T-cell (primary cell): ENCODE measurements at places on chromosomes 6 and 20.
A peak's percentile ranks its signal among the peaks of the same experiment; 100 is the strongest.

DNA sequence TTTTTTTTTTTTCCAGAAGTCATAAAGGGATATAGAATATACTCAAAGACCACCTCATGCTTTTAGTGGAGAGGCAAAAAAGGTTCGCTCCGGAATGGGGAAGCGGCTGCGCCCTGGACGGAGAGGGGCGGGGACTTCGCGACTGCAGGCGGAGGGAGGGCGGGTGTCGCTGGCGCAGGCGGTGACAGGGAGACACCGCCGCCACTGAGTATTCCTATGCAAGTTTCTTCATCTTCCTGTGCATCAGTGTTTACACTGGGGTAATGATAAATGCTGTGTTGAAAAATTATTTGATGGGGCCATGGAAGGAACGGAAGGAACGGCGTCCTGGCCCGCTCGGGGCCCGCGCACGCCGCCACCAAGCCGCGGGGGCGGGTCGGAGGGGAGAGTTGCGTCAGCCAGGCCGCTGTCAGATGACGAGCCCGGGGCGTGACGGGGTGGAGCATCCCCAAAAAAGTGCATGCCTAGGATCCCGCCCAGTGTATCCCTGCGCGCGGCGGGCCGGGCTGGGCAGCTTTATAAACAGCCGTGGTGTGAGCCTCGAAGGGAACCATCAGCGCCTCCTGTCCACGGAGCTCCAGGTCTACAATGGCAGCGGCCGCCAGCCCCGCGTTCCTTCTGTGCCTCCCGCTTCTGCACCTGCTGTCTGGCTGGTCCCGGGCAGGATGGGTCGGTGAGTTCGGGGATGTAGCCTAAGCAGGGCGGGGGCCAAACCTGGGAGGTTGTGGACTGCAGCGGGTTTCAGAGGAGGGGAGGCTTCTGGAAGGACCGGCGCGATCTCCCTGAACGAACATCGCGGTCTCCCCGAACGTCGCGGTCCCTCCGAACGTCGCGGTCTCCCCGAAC is at the start of gene ULBP1:
Gene ULBP1, plus strand, starts transcription at position 482 of the 846 bp plus-strand sequence. Its CDS starts 107 bp downstream, at position 589.
- peak; percentile 79 for DNase-seq
- H3K27ac ChIP-seq, result no peak within 1 kb of the TSS
- peaks cover 6% of the 10 kb centered on the region for H3K27me3 ChIP-seq
- H3K4me1 ChIP-seq, result peaks cover 8% of the 10 kb centered on the region
- peak within 1 kb of the TSS; percentile 52 for H3K4me3 ChIP-seq
- H3K36me3 ChIP-seq, result no peaks in the 10 kb centered on the region

DNA sequence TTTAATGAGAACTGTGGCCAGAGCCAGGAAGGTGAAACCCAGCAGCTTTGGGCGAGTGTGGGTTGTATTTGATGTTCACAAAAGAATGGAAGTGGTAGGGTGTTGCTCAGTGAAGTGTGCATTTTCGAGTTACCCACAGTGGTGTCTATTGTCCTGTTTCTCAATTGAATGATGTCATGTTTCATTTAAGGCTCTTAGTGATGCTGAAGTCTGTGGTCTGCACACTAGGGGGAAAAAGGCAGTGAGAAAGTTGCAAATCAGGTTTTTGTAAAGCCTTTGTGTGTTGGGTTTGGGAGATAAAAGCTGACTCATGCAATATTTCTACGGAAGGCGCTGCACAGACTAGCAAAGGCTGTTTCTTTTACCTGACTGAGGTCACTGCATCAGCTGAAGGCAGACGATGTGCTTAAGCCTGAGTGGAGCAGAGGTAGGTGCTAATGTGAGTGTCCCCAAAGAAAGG is 121.1 kb downstream of the PLEKHG1 start:
- no peaks in the 10 kb centered on the region for H3K4me1 ChIP-seq
- no peak for DNase-seq
- no peak overlapping the region for H3K4me3 ChIP-seq
- no peaks in the 10 kb centered on the region for H3K27me3 ChIP-seq

DNA sequence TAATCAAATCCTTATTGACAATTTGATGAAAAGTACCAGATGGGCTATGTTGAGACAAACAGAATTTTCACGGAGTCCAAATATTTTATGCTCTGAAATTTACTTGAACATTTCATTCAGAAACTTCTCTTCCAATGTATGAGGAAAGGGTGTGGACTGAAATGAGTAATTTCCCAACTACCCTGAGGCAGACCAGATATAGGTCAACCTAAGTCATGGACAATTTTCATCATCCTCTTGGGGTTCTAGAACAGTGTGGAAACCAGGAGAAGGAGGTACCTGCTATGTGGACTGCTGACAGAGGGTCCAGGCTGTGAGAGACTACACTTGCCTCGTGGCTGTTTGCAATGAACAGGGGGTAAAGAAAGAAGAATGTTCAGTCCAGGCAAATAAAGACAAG is 323.0 kb downstream of the ESR1 start:
- H3K4me1 ChIP-seq, result no peaks in the 10 kb centered on the region
- no peaks in the 10 kb centered on the region for H3K27me3 ChIP-seq
- no peak overlapping the region for H3K4me3 ChIP-seq
- no peak overlapping the region for H3K27ac ChIP-seq
- no peak for DNase-seq

GRCh38 chr6:5163247-5163646 is 78.1 kb downstream of the PPP1R3G start:
- no peak overlapping the region for H3K27ac ChIP-seq
- DNase-seq, result no peak
- no peaks in the 10 kb centered on the region for H3K27me3 ChIP-seq
- no peaks in the 10 kb centered on the region for H3K4me1 ChIP-seq
- H3K4me3 ChIP-seq, result no peak overlapping the region

DNA sequence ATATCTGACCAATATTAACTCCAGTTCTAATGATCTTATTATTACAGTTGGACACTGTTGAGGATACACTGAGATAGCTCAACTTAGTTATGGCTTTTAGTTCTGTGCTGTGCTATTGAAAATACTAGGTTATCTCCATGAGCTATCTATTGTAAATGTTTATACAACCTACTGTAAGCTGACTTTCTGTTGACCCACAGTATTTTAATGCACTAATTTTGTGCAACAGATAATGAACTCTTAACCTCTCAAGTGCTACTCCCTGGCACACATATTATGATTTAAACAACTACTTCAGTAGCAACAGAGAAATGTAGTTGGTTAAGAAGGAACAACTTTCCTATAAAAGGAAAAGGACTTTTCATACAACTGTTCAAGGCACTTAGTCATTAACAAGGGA is 5.2 kb upstream of the MMS22L start:
- H3K36me3 ChIP-seq, result no peaks in the 10 kb centered on the region
- no peak overlapping the region for H3K4me3 ChIP-seq
- no peak for DNase-seq
- H3K27me3 ChIP-seq, result no peaks in the 10 kb centered on the region
- H3K4me1 ChIP-seq, result peaks cover 2% of the 10 kb centered on the region

DNA sequence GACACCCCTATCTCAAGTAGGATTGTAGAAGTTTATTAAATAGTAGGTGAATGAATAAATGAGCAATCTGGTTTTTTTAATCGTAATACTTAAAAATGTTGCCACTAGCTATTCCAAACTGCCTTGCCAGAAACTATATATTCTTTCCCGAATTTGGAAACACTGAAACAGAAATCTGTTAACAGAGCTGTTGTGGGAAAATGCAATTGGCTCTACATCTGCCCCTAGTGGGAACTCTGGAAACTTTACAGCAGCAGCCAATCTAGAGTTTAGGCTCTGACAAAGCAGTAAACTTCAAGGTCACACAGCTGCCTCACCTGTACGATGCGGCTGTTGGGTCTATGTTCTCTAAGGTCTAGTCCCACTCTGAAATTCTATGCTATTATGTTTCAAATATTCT is 41.7 kb downstream of the SYNE1 start:
- H3K36me3 ChIP-seq, result no peaks in the 10 kb centered on the region
- no peaks in the 10 kb centered on the region for H3K27me3 ChIP-seq
- no peak overlapping the region for H3K4me3 ChIP-seq
- DNase-seq, result no peak
- H3K27ac ChIP-seq, result no peak overlapping the region

DNA sequence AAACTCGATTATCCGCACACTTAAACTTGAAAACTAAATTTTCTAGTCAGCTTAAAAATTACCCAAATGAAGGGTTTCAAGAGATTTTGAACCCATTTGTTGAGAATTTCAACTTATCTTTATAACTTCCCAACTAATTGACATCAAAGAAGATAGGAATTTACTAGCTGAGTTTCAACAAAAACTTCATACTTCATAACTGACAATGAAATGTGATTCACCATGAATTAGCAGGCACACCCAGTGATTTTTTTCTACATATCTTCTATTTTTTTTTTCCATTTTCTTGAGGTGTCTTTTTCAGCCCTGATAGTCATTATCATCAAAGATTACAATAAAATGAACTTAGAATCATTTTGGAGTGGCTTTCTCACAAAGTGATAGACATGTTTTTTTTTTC is 26.7 kb downstream of the TNFAIP3 start:
- H3K27ac ChIP-seq, result no peak overlapping the region
- no peaks in the 10 kb centered on the region for H3K27me3 ChIP-seq
- H3K36me3 ChIP-seq, result no peaks in the 10 kb centered on the region
- H3K4me3 ChIP-seq, result no peak overlapping the region

DNA sequence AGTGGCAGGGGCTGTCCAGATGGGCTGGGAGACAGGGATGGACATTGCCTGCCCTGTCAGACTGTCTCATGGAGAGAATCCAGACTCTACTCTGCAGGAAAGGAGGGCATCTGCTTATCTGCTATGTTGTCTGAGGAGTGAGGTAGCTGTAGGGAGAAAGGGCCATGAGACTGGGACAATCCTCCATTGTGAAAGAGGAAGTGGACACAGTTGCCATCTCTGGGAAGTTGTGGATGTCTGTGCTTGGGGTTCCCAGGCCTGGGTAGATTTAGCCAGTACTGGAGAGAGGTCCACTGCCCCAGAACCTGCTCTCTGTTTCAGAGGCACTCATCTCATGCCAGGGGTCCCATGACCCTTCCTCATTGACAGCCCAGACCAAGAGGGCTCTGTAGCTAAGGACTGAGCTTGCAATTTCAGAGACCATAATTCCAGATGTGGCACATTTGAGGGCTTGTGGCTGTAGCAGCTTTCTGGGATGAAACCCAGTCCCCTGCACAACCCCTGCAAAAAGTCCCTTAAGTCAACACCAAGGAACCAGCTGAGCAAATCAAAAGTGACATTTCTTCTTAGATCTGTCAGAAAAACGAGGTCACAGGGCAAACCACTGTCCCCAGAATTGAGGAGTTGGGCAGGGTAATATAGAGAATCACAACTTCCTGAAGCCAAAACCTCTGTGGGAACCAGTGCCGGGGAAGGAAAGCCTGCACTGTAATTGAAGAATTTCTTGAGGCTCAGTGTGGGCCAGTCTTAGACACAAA is 4.1 kb upstream of the SIRPG start:
- H3K4me1 ChIP-seq, result peaks cover 83% of the 10 kb centered on the region
- H3K36me3 ChIP-seq, result no peaks in the 10 kb centered on the region
- DNase-seq, result no peak
